ENCODE measurements at places on chromosomes 5 and 9.
A peak's percentile ranks its signal among the peaks of the same experiment; 100 is the strongest.

- DNase-seq: peak; percentile 40
Measured at GRCh38 chr5:14155075-14155474, 11.9 kb downstream of the TRIO start.

- DNase-seq: no peak
Measured at GRCh38 chr5:132407970-132408369, 38.5 kb downstream of the SLC22A5 start.

DNA sequence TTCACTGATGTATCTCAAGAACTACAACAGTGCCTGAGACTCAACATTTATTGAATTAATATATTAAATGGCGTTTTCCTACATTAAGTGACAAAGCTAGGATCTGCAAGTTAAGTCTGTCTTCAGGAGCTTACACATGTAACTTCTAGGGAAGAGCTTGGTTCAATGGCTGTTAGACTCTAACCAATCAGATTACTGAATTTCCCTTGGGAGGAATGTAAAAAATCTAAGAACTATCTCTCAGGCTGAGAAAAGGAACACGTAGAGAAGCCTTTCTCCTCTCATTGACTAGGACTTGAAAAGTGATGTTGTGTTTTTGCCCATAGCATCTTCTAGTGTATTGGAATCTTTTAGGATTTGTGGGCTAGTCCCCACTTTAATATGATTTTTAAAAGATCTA lies 53.6 kb downstream of the CCNH start:
- no peak for DNase-seq

DNA sequence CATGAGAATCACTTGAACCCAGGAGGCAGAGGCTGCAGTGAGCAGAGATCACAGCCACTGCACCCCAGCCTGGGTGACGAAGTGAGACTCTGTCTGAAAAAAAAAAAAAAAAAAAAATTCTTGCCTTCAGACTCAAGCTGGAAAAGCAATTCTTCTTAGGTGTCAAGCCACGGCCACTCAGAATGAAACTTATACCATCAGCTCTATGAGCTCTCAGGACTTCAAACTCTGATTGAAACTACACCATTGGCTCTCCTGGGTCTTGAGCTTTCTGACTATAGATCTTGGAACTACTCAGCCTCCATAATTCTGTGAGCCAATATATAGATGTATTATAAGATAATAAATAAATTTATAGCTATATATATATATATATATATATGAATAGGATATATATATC lies 12.9 kb upstream of the FGF10 start:
- no peak for DNase-seq

GRCh38 chr5:67910546-67910945 lies 305.0 kb upstream of the PIK3R1 start:
- DNase-seq: no peak

DNA sequence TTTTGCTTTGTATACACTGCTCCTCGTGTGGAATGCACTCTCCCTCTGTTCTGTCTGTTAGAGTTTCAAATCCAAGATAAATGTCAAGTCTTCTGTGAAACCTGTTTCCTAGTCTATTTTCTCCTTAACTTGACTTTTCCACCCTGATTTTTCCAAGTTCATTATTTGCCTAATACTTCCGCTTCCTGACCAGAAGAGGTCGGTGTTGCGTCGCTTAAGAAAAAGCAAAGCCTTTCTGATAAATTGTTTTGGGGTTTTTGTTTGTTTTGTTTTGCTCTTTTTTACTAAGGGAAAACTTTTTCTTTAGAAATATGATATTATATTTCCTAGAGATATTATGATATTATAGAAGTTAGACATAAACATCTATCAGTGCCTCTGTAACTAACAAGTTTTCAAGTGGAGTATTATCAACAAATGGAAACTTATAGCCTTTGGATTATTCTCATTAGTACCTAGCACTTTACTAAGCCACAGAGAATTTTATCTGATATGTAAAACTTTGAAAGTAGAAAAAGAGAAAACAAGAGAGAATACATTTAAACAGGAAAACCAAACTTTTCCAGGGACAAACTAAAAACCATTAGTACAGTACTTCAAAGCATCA lies 55.8 kb downstream of the PHAX start:
- peak; percentile 55 for DNase-seq

- peak; percentile 21 for DNase-seq
Measured at GRCh38 chr9:105539452-105539851, 18.5 kb upstream of the FKTN start.

- no peak for DNase-seq
Measured at GRCh38 chr5:573206-573605, 38.9 kb upstream of the CEP72 start.

DNA sequence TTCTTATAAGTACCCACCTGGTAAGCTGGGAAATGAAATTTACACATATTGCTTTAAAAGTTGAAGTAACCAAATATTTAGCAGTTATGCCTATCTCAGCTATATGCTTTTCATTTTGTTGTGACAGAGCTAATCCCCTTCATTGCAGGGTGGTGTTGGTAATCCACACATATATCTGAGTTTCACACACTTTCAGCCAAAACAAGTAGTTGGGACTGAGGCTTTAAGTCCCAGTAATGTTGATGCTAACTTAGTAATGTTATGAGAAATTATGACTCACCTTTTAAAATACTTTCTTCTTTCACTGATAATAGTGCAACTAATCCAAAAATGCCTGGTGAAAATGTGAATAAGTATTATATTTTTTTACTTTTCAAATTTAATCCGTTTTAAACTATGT lies 19.2 kb upstream of the RICTOR start:
- no peak for DNase-seq

DNA sequence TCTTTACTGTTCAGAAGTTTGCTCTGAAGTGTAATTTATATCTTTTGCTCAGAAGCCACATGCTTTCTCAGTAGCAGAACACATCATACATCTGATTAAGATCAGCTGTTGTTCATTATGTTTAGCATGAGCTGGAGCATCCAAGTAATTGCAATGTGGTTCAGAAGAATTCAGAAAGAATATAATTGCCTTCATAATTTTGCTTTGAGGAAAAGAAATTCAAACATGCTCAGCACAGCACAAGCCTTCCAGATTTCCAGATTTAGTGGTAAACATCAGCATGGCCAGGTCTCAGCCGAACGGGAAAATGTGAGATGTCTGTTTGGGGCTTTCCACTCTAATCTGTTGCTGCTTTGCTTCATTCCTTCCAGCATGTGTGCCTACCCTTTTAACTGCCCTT lies 65.9 kb downstream of the ITGA1 start:
- no peak for DNase-seq

DNA sequence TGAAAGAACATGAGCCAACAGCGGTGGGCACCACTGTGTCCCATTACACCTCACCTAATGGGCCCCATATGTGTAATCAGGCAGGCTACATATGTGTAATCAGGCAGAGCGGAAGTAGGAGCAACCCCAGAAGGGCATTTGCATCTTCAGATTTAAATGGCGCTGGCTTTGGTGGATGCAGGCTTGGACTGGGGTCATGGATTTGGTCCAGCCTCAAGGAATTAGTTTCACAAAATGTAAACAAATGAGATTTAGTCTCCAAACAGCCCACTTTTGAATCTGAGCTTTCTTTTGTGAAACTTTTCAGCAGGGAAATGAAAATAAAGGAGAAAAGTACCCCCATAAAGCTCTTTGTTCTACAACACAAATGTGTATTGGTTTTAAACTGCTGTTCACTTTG lies 161.3 kb downstream of the LPAR1 start:
- DNase-seq: no peak

All from OCI-LY7 (cell line).